Non-pigmented ciliary epithelial cell (primary cell): ENCODE measurements at places on chromosomes 1 and 21.

DNA sequence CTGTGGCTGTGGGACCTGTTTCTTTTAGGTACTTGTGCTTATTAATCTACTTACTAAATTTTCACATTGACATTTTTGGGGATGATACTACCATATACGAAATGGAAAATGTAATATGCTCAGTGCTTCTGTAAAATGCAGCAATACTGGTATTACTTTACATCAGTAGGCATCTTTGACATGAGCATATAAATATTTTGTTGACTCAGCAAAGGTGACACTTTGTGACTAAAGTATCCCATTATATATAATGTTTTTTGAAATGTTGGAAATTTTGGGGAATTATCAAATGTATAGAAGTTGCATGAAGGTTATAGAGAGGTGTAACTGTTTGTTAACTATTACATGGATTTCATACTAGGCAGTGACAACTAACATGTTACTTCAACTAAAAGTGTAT, 2.3 kb upstream of the FAM177B start:
- DNase-seq = no peak

DNA sequence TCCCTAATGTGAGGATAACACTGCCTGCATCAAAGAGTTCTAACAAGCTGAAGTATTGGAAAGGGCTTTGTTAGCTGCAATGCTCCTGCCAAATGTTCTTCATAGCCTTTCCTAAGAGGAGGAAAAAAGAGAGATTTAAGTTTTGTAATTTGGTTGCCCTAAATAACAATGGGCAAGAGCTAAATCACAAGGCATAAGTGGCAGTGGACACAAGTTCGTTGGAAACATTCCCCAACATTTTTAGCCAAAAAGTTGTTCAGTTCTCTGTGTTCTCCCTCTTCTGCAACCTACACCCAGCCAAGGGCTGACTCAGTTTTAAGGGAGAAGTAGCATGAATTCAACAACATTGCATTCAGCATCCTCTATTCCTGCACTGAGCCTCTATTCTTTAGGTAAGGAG, 2.6 kb upstream of the UQCRHL start:
- DNase-seq = no peak

GRCh38 chr1:53545663-53546408, 86.6 kb downstream of the DMRTB1 start:
- no peak for DNase-seq

DNA sequence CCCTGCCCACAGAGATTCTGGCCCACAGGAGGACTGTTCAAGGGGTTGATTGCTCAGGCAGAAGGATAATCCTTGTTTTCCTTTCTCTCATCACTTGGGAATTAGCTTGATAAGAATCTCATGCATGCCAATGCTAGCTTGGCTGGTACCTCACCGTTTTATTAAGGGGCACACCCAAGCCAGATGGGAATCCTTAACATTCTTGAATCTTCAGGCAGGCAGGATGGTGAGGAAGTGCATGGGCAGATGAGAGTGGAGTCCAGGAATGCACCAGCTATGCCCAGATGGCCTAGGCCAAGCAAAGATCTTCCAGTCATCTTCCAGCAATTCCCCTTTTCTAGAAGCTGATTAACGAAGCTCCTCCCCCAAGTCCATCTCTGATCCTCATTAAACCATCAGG, 4.1 kb upstream of the LCE7A start:
- no peak for DNase-seq

GRCh38 chr1:213585402-213585801, 402.4 kb upstream of the PROX1 start:
- no peak for DNase-seq

DNA sequence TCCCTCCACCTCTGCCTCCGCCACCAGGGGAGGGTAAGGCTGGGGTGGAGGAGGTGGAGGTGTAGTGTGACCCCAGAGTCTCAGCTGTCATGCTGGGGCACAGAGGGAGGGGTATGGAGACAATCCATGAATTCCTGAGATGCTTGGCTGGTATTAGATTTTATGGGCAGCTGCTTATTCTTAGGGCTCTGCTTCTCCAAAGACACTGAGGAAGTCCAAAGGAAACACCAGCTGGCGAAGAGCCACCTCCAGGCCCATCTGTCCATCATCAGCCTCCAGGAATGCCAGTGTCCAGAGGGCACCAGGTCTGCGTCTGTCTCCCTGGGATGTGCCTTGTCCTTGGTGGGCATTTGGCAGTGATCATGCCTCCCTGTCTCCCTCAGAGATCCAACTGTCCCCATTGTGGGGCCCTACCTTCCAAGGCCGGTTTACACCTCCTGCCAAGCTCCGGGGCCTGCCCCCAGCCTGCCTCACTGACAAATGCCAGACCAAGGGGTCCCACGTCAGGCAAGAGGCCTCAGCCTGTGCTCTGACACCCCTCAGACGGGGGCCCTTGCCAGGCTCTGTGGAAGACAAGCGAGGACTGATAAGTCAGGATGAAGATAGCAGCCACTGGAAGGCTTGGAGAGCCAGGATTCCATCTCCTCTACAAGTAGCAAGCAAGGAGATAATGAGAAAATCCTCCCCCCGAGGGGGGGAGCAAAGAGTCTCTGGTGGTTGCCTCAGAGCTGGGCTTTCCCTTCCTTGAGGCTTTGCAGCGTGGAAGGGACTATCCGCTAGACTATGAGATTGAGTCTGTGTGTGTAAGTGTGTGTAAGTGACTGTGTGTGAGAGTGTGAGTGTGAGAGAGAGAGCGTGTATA, 1.6 kb downstream of the TNNI1 start:
- no peak for DNase-seq

DNA sequence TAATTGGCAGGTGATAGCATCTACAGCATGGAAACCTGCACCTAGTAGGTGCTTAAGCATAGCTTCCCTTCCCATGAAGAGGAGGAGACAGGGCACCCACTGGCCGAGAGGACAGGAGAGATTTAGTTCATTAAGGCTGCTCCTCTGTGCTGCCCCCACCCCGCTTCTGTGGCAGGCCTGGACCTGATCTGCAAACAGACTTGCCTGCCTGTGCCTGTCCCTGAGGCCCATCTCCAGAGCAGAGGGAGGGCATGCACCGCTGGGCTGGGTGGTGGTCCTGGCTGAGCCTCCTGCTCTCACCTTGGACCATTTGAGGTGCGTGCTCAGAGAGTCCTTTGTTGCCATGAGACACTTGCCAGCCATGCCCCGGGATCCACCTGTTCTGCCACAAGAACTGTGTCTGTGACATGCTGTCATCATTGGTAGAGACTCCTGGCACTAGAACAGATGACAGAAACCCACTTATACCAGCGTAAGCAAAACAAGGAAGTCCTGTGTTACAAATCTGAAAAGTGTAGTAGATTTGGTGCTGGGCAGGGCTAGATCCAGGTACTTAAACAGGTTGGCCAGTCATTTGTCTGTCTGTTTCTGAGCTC, 55.6 kb downstream of the PTPRF start:
- DNase-seq = no peak

DNA sequence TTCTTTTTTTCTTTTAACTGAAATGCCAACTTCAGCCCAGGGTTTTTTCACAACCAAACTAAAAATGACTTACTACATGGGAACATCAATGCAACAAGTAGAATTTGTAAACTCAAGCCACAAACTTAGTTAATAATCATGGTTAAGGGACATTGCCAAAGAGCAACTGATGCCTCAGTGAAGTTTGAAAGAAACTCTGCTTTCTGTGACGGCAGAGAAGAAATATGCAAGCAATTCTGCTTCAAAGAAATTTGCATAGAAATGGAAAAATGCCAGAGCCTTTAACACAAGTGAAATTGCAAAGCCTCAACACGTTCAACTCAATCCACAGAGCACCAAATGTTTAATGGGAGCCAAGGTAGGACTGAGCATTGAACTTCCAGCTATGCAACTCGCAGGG, 5.0 kb upstream of the CHD5 start:
- peak; percentile 48 for DNase-seq

GRCh38 chr1:175132436-175132835, 60.1 kb downstream of the KIAA0040 start:
- DNase-seq = no peak

DNA sequence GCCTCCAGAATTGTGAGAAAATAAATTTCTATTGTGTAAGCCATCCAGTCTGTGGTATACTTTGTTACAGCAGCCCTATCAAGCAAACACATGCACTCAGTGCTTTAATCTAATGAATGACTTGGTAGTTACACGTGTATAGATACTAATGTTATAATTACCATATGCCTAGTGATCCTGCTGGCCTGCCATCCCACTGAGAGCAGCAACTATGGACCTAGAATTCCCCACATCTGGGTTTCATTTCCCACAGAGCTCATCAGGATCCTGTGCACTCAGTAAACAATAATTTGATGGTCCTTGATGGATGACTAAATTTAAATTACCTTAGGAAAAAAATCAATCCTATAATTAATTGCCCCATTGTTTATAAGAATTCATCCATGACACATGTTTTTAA, 86.5 kb upstream of the RGS1 start:
- DNase-seq = no peak

- no peak for DNase-seq
These were observed 14.8 kb downstream of the FMOD start for GRCh38 chr1:203336097-203336496.

DNA sequence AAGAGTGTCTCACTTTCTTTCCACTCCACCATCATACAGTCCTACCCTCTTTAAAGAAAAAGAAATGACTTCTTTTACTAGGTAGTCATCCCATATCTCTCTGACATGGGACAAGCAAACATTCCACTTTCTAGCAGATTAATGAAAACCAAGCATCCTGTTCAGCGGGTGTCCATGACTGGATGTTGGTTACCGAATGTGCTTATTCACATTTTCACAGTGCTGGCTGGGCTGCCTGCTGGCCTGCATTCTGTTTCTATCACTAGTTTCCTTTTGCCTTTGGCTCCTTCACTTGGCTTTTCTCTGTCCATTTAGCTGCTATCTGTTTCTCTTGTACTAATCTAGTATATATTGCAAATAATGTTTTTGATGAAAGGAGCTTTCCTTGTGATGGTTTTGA, 598.4 kb downstream of the RWDD3 start:
- DNase-seq = no peak

DNA sequence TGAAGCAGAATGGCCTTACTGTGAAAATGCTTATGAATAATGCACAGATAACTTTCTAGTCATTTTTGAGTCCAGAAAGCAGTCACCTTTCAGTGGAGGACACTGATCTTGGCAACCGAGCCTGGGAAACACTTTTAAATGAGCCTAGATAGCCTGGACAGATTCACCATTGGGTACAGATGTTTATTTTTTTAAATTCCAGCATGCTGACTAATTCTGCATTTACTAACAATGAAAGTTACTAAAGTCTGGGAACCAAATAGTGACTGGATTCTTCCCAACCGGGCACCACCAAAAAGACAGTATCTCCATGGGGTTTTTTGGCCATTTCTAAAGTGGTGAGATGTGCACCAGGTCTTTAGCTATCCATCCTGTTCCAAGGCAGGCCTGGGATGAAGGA, 3.3 kb upstream of the FMOD start:
- DNase-seq = no peak

DNA sequence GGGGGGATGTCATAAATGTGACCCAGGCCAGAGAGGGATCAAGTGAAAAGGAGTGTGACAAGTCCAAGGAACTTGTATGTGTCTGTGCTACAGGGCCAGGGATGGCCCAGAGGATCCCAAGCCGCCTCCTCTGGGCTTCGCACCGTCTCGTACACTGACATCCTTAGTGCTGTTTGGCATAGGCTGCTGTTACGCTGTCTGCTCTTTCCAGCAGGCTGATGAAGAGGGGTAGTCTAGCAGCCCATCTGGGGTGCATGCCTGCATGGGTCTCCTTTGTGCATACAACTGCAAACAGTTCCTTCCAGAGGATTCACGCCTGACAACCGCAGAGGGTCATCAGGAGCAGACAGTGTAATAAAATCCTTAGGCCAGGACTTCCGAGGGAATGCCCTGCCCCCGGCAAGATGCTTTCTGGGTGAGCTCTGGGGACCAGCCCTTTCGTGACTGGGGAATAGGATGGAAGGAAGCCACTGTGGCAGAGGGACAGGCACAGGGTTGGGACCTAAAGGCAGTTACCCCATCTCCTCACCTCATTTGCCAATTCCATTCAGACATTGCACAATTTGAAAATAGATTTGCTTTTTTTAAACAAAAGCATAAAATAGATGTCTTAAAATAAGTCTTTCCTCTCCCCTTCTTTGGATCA, 6.3 kb upstream of the GOLT1A start:
- no peak for DNase-seq
